ENCODE measurements at places on chromosomes 1 and 21.

DNA sequence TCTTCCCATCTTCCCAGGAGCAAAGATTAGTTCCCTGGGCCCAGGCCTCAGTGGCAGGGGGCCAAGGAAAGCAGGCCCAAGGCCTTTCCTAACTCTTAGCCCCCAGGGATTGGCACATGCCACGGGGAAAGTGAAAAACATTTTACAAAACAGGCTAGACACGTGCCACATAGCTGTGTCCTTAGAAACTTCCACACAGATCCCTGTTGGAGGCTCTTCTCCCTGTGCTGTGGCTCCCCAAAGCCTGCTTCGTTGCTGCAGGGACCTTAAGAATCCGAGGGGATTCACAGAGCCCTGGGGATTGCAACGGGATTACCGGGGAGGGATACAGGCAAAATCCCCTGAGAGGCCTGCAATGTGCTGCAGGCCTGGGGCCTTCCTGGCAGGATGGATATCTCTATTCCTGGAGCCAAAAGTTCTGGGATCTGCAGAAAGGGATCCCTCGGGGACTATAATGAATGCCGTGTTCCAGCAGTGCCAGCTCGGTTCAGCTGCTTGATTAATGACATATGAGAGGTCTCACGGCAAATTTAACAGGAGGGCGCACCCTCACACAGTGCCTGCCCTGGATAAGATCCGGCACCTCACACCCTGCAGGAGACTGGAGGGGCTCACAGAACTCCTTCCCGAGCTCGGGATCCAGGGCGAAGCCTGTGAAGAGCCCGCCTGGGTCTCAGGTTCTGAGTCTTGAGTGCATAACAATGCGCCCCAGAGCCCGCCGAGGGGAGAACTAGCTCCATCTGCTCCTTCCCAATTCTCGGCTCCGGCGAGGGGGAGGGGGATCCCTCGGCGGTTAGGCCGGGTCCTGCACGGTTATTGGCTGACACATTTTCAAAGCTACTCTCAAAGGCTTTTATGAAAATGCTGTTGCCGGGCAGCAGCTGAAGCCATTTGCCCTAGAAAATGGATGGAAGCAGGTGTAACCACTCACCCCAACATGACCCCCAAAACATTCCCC is 15.3 kb upstream of the RGS8 start:
- no peaks in the 10 kb centered on the region for H3K4me1 ChIP-seq
- H3K27me3 ChIP-seq: no peaks in the 10 kb centered on the region
- H3K36me3 ChIP-seq: no peaks in the 10 kb centered on the region

DNA sequence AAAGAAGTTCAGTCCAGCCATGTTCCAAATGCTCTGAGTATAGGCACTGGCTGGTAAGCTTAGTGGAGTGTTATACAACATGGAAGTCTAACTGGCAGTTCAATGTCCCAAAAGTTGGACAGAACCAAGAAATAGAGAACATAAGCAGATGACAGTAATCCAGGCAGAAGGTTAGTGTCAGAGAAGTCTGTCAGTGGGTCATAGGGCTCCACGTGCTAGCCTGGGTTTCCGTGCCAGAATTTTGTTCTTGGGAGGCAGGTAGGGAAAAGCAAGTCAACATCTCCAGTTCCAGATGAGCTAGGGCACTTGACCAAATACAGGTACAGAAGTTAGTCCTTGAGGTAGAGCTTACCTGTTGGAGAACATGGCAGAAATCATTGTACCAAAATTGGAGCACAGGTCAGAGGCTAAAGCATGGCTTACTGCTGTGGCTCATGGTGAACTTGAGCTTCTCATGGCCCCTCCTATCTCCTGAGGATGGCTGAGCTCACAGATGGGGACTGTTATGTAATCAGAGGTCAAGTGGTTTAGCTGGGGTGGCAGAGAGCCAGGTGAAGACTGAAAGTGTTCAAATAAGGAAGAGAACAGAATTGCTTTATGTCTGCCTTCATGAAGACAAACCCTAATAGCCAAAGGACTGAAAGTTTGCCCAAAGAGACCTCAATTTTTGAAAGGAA is 170.8 kb downstream of the NFIA start:
- H3K4me3 ChIP-seq: no peak overlapping the region
- no peaks in the 10 kb centered on the region for H3K4me1 ChIP-seq

DNA sequence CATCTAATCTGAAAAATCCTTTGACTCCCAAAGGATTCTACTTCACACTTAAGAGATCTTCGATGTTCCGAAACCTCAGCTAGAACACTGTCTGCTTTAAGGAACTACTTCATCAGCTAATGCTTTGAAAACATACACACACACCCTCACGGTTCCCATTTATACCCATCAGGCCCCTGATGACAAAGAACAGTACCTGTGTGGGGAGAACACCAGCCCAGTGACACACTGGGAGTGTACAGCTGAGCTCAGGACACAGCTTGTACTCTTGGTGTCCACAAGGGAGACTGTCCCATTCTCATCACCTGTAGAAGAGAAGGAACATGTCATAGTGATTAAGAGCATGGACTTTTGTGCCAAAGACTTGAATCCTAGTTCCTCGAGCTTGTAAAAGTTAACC is 6.6 kb downstream of the WDR77 start:
- no peak for DNase-seq
- H3K4me3 ChIP-seq: no peak overlapping the region
- H3K4me1 ChIP-seq: peaks cover 19% of the 10 kb centered on the region
- no peak overlapping the region for H3K27ac ChIP-seq
- no peaks in the 10 kb centered on the region for H3K27me3 ChIP-seq

DNA sequence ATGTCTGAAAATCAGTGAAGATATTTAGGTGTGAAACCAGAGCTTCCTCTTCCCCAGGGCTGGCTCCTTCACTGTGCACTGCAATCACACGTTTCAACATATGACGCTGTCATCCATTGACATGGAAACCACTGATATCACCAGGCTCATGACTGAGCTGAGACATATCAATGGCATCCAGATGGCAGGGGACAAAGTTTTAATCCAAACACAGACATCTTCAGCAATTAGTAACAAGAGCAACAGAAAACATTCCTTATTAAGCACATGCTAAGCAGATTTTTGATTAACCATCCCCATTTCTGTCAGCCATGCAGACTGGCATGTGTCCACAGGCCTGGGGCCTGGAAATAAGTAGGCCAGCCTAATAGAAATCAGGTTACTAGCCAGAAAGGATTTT is 108.0 kb upstream of the ADAR start:
- H3K36me3 ChIP-seq: no peaks in the 10 kb centered on the region
- H3K4me3 ChIP-seq: no peak overlapping the region
- H3K4me1 ChIP-seq: no peaks in the 10 kb centered on the region
- no peak overlapping the region for H3K27ac ChIP-seq

GRCh38 chr1:92029241-92029922 is 403 bp upstream of the EPHX4 start:
- H3K4me1 ChIP-seq: peaks cover 35% of the 10 kb centered on the region
- peak overlapping the region; percentile 90 for H3K27ac ChIP-seq
- no peaks in the 10 kb centered on the region for H3K27me3 ChIP-seq
- peak; percentile 41 for DNase-seq

DNA sequence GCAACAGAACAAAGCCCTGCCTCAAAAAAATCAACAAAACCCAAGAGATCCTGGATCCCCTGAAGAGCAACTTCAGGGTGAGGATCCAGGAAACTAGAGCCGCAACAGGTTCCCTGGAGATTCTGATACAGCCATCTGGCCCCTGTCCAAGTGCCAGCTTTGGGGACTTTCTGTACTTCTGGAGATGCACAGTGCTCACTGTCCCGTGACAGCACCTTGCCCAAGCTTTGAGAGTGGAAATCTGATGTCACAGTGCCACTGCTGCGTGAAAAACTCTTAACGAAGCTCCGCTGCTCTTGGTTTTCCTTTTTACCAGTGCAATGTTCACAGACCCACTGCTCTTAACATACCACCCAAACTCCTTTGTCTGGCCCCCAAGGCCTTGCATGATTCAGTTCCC is 26.3 kb downstream of the STK40 start:
- H3K27ac ChIP-seq: no peak overlapping the region
- H3K4me1 ChIP-seq: no peaks in the 10 kb centered on the region
- H3K4me3 ChIP-seq: no peak overlapping the region
- no peaks in the 10 kb centered on the region for H3K27me3 ChIP-seq

DNA sequence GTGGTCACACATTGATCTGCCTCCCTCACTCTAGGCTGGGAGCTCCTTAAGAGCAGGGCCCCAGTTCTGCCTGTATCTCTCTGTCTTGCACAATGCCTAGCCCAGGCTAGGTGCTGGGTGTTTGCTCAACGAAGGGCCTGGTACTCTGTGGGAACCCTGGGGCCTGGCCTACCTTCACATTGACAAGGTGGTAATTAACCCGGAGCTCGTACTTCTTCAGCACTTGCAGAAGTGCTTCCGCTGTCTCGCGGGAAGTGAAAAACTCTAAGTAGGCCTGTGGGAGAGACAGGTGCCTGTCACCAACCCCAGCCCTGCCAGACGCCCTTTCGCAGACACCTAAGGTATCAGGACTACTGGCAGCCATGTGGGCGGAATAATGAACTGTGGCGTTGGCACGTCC is 13.7 kb downstream of the MTHFR start:
- no peak for DNase-seq
- peaks cover 23% of the 10 kb centered on the region for H3K36me3 ChIP-seq
- no peak overlapping the region for H3K27ac ChIP-seq
- no peaks in the 10 kb centered on the region for H3K27me3 ChIP-seq

- H3K4me1 ChIP-seq: no peaks in the 10 kb centered on the region
- peaks cover 5% of the 10 kb centered on the region for H3K27me3 ChIP-seq
- no peaks in the 10 kb centered on the region for H3K36me3 ChIP-seq
- H3K4me3 ChIP-seq: no peak overlapping the region
Measured at GRCh38 chr1:236332092-236332758, 50.5 kb upstream of the ERO1B start.

GRCh38 chr21:30444204-30444603 is 4.1 kb downstream of the KRTAP15-1 start:
- no peaks in the 10 kb centered on the region for H3K27me3 ChIP-seq
- DNase-seq: no peak
- H3K36me3 ChIP-seq: no peaks in the 10 kb centered on the region
- H3K27ac ChIP-seq: no peak overlapping the region
- H3K4me3 ChIP-seq: no peak overlapping the region

- DNase-seq: no peak
- no peak overlapping the region for H3K4me3 ChIP-seq
- H3K36me3 ChIP-seq: no peaks in the 10 kb centered on the region
- peaks cover 8% of the 10 kb centered on the region for H3K27me3 ChIP-seq
Measured at GRCh38 chr1:213416461-213417224, 365.6 kb downstream of the RPS6KC1 start.

- H3K27me3 ChIP-seq: peaks cover 37% of the 10 kb centered on the region
- H3K36me3 ChIP-seq: no peaks in the 10 kb centered on the region
- no peak overlapping the region for H3K4me3 ChIP-seq
- H3K4me1 ChIP-seq: peaks cover 9% of the 10 kb centered on the region
- H3K27ac ChIP-seq: no peak overlapping the region
- DNase-seq: no peak
Measured at GRCh38 chr21:33015756-33016155, 10.0 kb upstream of the OLIG2 start.

DNA sequence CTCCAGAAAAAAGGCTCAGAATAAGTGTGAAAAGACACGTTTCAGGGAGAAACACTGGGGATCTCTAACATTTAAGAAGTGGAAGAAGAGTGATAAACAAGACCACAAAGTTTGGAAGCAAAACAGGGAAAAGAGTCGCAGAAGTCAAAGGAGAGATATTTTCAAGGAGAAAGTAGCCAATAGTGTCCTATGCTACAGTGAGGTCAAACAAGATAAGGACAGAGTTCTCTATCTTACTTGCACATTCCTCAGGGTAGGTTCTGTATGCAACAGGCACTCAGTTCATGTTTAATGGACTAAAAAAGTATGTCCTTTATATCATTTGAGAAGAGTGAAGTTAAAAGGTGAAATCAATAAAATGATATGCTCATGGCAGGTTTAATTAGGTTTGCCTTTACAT is 13.8 kb upstream of the EDEM3 start:
- H3K27me3 ChIP-seq: no peaks in the 10 kb centered on the region
- H3K4me3 ChIP-seq: no peak overlapping the region
- no peak for DNase-seq
- H3K4me1 ChIP-seq: no peaks in the 10 kb centered on the region
- H3K27ac ChIP-seq: no peak overlapping the region

DNA sequence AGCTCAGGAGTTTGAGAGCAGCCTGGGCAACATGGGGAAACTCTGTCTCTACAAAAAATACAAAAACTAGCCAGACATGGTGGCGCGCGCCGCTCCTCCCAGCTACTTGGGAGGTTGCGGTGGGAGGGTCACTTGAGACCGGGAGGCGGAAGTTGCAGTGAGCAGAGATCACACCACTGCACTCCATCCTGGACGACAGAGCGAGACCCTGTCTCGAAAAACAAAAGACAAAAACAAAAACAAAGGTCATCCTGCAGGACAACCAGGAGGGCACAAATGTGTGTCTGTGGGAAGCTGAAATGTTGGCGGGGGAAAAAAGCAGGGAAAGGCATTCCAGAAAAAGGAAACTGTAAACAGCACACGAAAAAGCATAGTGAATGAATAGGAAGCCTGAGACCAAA is 104.1 kb upstream of the HNRNPU start:
- H3K27me3 ChIP-seq: no peaks in the 10 kb centered on the region
- peaks cover 37% of the 10 kb centered on the region for H3K4me1 ChIP-seq
- DNase-seq: no peak
- no peak overlapping the region for H3K27ac ChIP-seq
- H3K36me3 ChIP-seq: no peaks in the 10 kb centered on the region

GRCh38 chr1:182335771-182336566 is 55.6 kb downstream of the GLUL start:
- no peaks in the 10 kb centered on the region for H3K27me3 ChIP-seq
- H3K4me1 ChIP-seq: peaks cover 20% of the 10 kb centered on the region
- no peaks in the 10 kb centered on the region for H3K36me3 ChIP-seq
- DNase-seq: no peak
- no peak overlapping the region for H3K27ac ChIP-seq

GRCh38 chr1:203791498-203791897 is 3.9 kb upstream of the ZBED6 start:
- H3K36me3 ChIP-seq: peaks cover 4% of the 10 kb centered on the region
- peaks cover 16% of the 10 kb centered on the region for H3K4me1 ChIP-seq
- no peak overlapping the region for H3K27ac ChIP-seq
- H3K4me3 ChIP-seq: no peak overlapping the region
- DNase-seq: no peak
- no peaks in the 10 kb centered on the region for H3K27me3 ChIP-seq

DNA sequence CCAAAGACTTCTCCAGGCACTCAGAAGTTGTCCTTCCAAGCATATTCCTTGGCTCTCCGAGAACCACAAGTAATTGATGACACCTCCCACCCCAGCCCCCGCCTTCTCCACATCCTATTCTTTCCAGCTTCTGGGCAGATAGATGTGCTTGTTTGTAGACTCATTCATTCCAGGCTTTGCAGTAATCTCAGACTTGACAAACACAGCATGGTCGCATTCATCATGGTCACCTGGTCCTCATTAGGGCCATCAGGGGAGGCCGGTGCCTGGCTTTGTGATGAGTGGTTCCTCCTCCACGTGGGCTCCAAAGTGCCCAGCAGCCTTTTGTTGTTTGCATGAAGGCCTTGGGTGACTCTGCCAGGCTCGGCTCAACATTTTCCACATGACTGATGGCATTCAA is 28.5 kb upstream of the KCNE2 start:
- DNase-seq: no peak
- H3K27ac ChIP-seq: no peak overlapping the region
- no peaks in the 10 kb centered on the region for H3K27me3 ChIP-seq
- H3K36me3 ChIP-seq: no peaks in the 10 kb centered on the region
- H3K4me1 ChIP-seq: no peaks in the 10 kb centered on the region
